ENCODE measurements at places on chromosomes 12 and 14. TPM values are rescaled to one million over a fixed set of nuclear protein-coding genes. Genes with fewer than 3 reads are reported as not detected.

The CEBPE gene
- not detected for polyA plus RNA-seq

The TNS2 gene
- 84.5 TPM for polyA plus RNA-seq

The TCL1B gene
- not detected for polyA plus RNA-seq

The BATF gene
- not detected for polyA plus RNA-seq
